Fibroblast of the aortic adventitia (primary cell): ENCODE measurements at places on chromosomes 3 and 15.

DNA sequence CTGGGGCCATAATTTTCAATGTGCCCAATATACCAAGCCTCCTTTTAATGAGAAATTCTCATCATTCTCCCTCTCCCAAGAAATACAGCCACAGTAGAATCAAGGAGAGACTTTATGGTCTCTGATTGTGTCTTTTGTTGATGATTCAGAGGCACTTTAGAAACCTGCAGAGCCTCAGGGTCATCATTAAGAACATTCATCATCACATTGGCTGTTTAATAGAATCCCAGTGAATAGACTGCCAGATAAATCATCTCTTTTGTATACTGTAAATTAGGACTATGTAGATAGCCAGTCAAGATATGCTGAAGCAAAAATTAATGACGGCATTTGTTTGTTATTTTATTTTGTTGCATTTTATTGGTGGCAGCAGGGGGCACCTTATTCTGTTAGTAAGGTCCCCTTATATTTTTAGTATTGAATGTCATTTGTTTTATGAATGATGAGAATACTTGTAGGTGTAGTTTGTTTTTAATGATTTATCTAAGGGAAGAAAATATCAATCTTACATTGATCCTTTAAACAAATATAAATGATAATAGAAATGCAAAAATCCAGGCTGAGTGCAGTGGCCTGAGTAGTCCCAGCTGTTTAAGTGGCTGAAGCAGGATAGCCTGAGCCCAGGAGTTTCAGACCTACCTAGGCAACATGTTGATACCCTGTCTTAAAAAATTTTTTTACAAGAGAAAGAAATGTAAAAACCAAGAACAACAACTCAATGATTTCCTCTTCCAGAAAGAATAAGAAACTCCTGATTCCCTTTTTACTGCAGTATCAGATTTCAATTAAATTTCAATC is 138.8 kb downstream of the ZBBX start:
- DNase-seq: no peak

- DNase-seq: peak; percentile 58
Measured at GRCh38 chr3:186869253-186870100, 27.0 kb downstream of the ADIPOQ start.

GRCh38 chr15:75348562-75349350 is 1.9 kb downstream of the NEIL1 start:
- no peak for DNase-seq

GRCh38 chr3:48748754-48749153 is 31.7 kb upstream of the IP6K2 start:
- no peak for DNase-seq

DNA sequence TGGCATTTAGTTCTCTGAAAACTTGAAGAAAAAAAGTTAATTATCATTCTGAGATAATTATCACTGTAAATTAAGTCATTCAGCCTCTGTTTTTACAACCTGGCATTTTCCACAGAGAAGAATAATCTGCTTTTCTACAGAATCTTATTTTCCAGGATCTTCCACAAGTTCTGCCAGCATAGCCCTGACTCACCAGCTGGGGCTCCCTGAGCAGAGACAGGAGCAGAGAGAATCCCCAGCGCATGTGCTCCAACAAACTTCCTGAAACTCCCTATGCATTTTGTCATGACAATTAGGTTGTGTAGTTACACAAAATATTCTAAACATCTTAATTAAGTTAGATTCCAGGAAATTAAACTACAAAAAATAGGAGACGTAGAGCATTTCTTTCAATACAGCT is 32.1 kb upstream of the TMEM207 start:
- no peak for DNase-seq

- DNase-seq: peak; percentile 75
Measured at GRCh38 chr3:146491303-146491702, 21.9 kb upstream of the PLSCR2 start.

- no peak for DNase-seq
Measured at GRCh38 chr3:123447749-123448517, 957 bp downstream of the ADCY5 start.

DNA sequence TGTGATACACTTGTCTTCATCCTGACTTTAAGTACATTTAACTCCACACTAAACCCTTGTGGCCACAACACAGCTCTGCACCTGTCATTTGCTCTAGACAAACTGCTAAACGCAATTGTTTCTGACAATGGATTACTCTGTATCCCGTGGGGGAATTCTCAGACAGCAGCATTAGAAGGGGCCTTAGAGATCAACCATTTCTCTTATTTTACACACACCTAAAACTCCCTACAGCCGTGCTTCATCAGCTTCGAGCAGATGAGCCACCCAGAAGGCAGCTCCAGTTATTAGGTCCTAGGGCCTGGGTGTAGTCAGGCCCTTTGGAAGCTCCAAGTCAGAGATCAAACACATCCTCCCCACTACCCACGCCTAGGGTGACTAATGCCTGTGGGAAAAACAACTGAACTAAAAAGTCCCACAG is 1.3 kb upstream of the IL12A start:
- peak; percentile 56 for DNase-seq

GRCh38 chr3:131033480-131034080 is 6.9 kb downstream of the NEK11 start:
- peak; percentile 72 for DNase-seq

GRCh38 chr3:8732413-8732812 is 1.2 kb upstream of the CAV3 start:
- no peak for DNase-seq

- DNase-seq: peak; percentile 73
Measured at GRCh38 chr3:146256851-146257486, 6.1 kb upstream of the PLSCR4 start.

GRCh38 chr3:184531626-184532280 is 29.8 kb upstream of the EPHB3 start:
- DNase-seq: no peak

DNA sequence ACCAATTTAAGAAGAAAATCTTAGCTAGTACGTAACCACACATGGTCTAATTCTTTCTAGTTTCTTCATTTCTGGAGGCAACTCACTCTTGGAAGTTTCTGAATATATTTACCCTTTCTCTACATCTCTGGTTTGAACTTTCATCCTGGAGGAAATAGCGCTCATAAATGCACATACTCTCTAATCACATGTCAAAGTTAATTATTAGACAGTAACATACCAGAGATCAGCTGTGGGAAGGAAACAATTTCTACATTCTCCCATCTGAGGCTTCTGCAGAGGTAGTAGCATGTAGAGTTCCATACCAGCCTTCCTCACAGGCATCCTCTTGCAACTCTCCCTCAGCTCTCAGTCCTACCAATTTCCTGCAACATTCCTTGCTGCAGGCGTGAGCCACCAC is 132.5 kb downstream of the RBPMS2 start:
- no peak for DNase-seq

GRCh38 chr3:188944108-188944507 is 227.7 kb upstream of the TPRG1 start:
- peak; percentile 63 for DNase-seq

- peak; percentile 54 for DNase-seq
Measured at GRCh38 chr3:181782306-181782954, 70.7 kb downstream of the SOX2 start.

DNA sequence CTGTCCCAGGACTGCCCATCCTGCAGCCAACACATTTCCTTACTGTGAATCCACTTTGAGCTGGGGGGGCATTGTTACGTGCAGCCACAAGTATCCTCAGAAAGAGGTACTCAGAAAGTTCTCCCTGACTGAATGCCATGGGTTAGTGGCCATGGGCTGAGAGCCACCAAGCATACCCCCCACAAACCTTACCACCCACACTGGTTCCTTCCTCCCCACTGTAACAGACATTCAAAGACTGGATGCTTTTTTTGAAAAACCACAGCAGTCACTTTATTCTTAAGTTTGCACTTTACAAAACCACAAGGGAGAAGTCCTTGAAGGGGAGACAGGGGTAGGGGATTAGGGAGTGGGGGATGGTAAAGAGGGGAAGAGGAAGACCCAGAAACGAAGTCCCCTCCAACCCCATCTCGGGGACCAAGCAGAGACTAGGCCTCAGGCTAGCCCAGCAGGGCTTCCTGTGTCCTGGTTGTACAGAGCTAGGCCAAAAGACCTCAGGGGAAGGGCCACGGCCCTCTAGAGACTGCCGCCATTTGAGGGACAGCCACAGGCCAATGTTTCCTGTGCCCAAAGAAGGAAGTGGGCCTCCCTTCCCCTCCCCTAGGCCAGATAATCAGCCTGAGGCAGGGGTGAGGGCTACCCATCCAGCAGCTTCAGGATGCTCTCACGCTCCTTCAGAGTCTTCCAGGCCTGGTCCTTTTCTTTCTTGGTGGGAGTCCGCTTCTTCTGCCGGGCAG is 10.1 kb upstream of the CAMK1 start:
- DNase-seq: no peak

GRCh38 chr15:67361100-67361499 is 106.5 kb downstream of the IQCH start:
- no peak for DNase-seq

DNA sequence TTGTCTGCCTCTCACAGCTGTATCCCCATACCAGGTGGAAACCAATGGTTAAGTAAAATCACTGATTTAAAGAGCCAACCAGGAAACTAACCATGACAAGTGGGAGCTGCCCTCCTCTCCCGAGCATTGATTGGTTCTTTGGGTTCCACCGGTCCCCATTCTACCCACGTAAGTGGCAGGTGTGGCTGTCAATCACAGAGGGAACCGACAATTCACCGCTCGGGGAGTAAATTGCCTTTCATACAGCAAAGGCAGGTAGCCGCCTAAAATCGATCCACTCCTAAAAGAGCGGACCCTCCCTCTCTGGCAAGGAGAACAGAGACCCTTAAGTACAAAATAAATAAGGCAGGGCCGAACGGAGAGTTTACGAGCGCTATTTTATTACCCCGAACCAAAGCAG is 1.2 kb downstream of the ERC2 start:
- DNase-seq: peak; percentile 19
